ENCODE measurements at places on chromosomes 5 and 9.

GRCh38 chr9:16637911-16638310 lies 232.6 kb downstream of the BNC2 start:
- no peak for DNase-seq

DNA sequence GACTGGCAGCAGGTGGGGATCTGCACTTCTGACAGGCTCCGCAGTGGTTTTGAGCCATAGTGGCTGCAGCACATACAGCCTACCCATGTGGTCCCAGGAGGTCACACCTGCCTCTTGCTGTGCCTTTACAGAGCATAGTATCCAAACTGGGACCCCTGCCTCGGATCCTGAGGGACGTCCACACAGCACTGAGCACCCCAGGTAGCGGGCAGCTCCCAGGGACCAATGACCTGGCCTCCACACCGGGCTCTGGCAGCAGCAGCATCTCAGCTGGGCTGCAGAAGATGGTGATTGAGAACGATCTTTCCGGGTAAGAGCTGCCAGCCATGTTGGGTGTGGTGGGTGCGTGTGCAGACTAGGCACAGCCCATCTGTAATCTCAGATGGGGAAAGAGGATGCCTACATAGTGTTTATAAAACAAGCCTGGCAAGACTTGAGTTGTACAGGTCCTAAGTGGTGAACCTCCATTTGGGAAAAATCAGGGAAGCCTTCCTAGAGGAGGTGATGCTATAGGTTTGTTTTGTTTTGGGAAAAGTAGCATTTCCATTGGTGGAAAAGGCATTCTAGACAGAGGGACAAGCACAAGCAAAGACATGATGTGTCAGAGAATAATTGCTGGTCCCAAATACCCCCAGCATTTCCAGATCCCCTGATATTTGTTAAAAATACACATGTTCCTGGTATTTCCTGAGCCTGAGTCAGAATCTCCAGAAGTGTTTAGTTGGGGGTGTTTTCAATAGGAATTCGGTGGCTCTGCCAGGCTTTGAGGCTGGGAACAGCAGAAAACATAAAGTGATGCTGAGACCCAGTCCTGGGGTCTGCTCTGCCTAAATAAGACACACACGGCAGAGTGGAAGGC lies 119.2 kb downstream of the DAB2IP start:
- no peak for DNase-seq

DNA sequence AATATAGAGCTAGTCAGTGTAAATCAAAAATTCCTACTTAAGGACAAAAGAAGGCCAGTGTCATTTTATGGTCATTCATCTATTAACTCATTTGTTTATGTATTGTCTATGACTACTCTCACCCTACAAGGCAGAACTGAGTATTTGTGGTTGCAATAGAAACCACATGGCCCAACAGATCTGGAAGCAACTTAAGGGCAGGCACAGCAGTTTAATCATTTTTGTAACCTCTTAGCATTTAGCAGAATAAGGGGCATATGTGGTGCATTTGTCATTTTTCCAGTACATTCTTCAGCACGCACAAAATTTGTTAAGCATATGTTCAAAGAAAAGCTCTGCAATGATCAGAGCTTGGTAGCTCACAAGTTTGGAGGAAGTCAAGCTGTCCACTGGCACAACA lies 1.1 kb downstream of the FKBP15 start:
- DNase-seq = no peak

DNA sequence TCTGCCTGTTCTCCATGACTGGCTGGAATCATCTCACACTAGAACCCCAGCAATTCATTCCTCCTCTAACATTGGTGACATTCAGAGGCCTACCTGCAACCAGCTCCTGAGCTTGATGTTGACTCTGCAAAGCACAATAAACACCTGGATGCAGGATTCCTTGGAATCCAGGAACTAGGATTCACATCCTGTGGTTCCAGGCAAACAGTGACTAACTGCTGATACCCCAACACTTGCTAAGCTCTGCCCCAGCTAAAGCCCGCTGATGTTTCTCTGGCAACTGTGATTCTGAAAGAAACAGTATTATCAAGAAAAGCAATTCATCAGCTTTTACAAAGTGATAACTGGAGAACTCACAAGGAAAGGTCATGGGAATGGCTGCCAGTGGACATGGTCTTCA lies 29.2 kb downstream of the SUSD1 start:
- no peak for DNase-seq

GRCh38 chr9:107169796-107170195 lies 113.3 kb upstream of the RAD23B start:
- no peak for DNase-seq

DNA sequence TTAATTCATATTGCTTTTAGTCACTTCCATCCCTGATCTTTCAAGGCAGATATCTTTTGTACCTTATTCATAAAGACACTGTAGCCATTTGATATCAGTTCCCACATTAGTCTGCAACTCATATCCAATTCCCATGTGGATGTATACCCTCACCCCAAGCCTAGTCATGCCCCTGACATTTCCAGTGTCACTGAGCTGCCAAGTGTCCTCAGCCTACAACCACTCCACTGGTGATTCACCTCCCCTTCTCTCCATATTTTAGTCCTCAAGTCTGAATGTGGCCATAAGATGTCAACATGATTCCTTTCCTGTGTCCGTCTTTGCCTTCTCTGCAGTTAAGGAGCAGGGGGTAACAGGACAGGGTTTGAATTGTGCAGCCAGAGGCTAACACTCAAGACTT lies 346.9 kb downstream of the RAB3C start:
- no peak for DNase-seq

GRCh38 chr5:143179126-143179740 lies 224.3 kb downstream of the NR3C1 start:
- no peak for DNase-seq

GRCh38 chr9:130288393-130288792 lies 22.8 kb downstream of the HMCN2 start:
- no peak for DNase-seq

- no peak for DNase-seq
These were observed 37.8 kb upstream of the C5orf63 start for GRCh38 chr5:127111112-127111511.

DNA sequence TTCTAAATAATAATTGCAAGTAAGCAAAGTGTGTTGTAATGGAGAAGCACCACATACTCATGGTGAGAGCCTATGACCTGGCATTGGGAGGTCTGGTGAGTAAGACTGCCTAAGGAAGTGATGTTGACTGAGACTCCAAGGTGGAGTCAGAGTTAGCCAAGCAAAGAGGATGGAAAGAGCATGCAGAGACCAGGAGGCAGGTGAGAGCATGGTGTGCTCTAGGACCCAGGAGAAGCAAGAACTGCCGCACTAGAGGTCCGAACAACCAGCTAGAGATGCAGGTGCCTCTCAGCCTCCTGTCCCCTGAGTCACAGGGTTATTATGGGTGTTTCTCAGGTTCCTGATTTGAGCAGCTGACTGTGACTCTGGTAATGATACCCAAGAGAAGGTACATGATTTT lies 27.3 kb downstream of the ANP32B start:
- no peak for DNase-seq

DNA sequence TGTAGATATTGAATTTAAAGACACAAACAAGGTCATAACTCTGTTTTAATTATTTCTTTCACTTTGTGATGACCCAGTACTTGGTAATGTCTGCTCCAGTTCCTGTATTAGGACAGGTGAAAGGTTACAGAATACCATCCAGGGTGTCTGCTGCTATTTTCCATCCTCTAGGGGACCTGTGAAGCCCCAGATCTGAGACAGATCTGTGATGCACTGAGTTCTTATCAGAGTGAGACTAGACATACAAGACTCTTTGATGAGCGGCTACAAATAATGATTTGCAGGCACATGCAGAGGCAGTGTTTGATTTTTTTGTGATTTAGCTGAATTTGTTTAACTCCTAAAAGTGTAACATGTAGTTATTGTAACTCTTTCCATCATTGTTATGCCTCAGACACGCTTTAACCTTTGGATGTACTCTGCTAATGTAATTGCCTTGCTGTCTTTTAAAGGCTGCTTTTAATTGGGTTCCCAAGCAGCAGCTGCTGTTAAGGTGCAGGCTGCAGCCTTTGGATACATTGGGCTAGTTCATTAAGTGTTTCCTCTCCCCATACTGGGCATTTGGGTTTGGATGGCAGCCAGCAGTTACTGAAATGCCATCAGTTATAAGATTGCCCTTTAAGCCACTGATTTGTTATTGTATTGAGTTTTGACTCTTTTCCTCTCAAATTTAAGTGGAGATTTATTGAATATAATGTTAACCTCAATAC lies 63.3 kb downstream of the RASGRF2 start:
- no peak for DNase-seq

GRCh38 chr5:142421621-142422397 lies 97.0 kb upstream of the SPRY4 start:
- no peak for DNase-seq

DNA sequence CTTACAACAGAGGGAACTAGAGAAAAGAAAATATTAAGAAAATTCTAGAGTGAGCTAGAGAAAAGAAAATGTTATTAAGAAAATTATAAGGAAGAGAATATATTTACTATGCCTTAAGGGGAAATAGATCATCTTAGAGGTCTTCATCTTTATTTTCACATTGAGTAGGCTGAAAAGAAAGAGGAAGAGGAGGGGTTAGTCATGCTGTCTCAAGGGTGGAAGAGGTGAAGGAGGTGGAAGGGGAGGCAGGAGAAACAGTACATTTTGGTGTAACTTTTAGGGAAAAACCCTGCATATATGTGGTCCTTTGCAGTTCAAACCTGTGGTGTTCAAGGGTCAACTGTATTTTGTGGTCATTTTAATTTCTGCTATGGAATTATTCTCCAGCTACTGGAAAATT lies 46.6 kb downstream of the PPIP5K2 start:
- no peak for DNase-seq

DNA sequence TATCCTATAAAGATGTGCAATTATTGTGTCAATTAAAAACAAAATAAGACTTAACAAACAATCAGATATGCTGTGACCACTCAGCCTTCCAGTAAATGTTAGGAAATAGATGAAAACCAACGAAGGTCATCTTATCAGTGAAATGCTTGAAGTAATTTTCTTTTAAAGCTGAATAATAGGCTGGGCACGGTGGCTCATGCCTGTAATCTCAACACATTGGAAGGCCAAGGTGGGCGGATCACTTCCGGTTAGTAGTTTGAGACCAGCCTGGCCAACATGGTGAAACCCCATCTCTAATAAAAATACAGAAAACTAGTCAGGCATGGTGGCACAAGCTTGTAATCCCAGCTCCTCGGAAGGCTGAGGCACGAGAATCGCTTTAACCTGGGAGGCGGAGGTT lies 31.2 kb downstream of the NLN start:
- no peak for DNase-seq

DNA sequence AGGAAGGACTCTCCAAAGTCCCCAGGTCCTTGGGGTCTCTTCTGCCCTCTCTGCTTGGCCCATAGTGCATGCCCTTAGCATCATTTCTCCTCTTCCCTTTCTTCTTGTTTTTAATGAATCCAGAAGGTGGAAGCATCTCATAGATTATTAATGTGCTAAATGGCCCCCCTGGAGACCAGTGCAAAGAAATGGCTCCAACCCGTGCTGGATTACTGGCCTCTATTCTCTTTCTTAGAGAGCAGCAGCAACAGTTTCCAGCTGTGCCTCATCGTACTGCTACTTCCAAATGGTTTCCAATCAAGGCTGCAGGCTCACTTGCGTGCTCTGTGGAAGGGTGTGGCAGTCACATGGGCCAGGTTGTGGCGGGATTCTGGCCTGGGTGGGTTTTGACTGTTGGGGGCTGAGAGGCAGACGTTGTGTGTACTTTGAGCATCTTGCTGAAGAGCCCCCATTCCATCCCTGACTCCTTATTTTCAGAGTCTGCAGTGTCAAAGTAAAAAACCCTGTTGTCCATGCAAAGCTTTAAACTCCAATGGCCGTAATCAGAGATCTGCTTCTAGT lies 139.7 kb downstream of the GABBR2 start:
- no peak for DNase-seq

GRCh38 chr5:76787237-76787636 lies 31.6 kb upstream of the F2RL1 start:
- no peak for DNase-seq

DNA sequence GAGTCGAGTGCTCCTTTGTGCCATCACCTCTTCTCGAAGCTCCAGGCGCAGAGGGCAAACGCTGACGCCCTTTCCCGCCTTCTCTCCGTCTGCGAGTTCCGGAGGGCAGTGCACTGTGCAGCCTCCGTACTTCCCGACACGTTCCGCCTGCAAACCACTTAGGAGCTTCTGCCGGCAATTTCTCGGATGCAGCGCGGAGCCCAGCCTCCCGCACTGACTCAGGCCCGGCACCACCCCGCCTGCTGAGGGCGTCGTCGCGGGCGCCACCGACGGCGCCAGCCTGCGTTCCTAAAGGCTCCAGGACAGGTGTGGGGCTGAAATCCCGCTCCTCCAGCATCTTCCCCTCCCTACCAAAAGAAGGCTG lies 9.3 kb upstream of the TRIM36 start:
- DNase-seq = no peak

GRCh38 chr5:174559141-174559540 lies 165.2 kb upstream of the MSX2 start:
- no peak for DNase-seq

- no peak for DNase-seq
These were observed 285.5 kb upstream of the VLDLR start for GRCh38 chr9:2336055-2336454.

GRCh38 chr5:78236046-78236445 lies 58.5 kb downstream of the AP3B1 start:
- DNase-seq = no peak

- DNase-seq = no peak
These were observed 97.4 kb upstream of the IFNK start for GRCh38 chr9:27426511-27427271.

DNA sequence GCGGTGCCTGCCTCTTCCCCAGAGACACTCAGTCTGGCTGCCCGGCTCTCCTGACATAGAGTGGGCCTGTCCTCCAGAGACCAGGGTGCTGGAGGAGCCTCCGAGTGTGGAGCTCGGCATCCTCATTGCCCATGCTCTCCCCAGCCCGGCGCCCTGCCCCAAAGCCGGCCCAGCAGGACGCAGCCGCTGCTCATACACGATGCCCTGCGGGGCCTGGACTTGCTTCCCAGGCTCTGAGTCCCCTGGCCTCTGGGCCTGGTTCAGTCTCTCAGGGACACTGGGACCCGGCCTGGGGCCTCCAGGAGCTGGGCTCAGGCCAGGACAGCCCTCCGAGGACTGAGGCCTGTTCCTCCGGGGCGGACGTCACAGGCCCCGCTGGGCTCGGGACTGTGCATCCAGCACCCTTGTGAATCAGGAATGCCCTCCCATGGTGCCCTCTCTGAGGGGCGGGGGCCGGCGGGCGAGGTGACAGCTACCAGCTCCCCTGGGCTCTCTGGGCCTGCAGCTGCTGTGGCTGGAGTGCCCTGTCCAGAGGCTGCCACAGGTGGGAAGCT lies 23.2 kb downstream of the TPPP start:
- no peak for DNase-seq

- no peak for DNase-seq
These were observed 88.3 kb downstream of the FSTL4 start for GRCh38 chr5:133523961-133524586.

Measured in NCI-H748 treated with DMSO at 0.1 percent for 48 hours (cell line).